CD8-positive, alpha-beta memory T cell (primary cell): ENCODE measurements at places on chromosomes 11 and 22. TPM values are rescaled to one million over a fixed set of nuclear protein-coding genes. Genes with fewer than 3 reads are reported as not detected.

DNA sequence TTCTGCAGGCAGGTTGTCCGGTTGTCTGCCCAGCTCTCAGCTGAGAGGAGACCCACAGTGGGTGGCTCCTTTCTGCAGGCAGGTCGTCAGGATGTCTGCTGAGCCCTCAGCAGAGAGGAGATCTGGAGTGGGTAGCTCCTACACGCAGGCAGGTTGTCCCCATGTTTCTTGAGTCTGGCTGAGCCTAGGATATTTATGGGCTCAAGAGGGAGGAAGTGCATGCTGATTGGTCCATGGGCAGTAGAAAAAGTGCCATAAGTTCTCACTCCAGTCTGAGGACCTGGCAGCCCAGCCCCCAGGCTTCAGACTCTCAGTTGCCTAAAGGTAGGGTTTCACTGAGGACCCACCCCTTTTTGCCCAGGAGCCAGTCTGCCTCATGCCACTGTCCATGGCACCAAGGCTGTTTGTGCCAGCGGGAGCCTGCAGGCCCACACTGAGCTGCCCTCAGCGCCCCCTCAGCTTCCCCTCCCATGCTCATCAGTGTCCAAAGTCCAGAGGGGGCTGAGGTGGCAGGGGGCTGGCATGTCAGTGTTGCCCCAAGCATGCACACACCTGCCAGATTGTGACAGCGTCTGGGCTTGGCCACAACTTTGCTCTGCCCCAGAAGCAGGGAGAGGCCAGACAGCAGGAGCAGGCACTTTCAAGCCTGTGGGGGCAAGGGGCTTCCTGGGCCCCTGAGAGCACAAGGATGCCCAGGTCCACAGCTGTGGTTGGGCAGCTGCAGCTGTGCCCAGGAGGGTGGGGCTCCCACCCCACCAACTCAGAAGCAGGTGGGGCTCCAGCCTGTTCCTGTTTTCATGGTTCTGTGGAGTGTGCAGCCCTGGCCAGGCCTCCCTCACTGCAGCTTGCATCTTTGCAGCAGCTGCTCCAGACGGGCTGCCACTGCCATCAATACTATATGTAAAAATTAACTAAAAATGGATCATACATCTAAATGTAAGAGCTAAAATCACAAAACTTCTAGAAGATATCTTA is 3.8 kb upstream of the RNF141 start:
- no peak for DNase-seq
- no peaks in the 10 kb centered on the region for H3K27me3 ChIP-seq
- H3K4me1 ChIP-seq = peaks cover 13% of the 10 kb centered on the region
- H3K4me3 ChIP-seq = no peak overlapping the region
- no peaks in the 10 kb centered on the region for H3K36me3 ChIP-seq
- H3K27ac ChIP-seq = no peak overlapping the region

- no peak overlapping the region for H3K27ac ChIP-seq
- DNase-seq = no peak
- H3K4me3 ChIP-seq = no peak overlapping the region
- H3K27me3 ChIP-seq = no peaks in the 10 kb centered on the region
Measured at GRCh38 chr22:46465793-46466192, 71.6 kb downstream of the CELSR1 start.

DNA sequence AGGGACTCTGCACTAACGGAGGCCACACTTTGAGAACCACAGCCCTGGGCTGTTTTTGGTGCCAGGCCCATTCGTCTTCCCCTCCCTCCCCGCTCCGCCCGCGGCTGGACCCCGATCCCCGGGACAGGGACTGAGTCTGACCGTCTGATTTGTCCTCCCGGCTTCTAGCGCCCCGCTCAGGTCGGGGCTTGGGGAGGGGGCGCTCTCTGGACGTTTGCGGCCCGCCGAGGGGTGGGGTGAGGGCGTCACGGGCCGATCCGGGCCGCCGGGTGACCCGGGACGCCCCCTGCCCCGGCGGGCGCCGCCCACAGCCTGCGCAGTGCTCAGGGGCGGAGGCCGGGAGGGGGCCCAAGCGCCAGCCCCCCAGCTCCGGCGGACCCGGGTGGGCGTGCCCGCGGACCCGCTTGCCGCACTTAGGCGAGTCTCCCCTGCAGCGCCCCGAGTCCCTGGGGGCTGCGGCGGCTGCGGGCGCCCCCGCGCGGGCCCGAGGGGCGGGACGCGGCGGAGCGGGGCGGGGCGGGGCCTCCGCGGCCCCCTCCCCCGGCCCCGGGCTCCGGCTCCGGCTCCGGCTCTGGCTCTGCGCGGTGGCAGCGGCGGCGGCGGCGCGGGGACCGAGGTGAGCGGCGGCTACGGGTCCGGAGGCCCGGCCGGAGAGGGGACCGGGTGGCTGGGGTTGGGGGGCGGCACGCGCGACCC is 33.7 kb upstream of the PRR5 start:
- DNase-seq = peak; percentile 73
- H3K36me3 ChIP-seq = no peaks in the 10 kb centered on the region
- H3K4me3 ChIP-seq = peak overlapping the region; percentile 56
- peak overlapping the region; percentile 85 for H3K27ac ChIP-seq
- peaks cover 83% of the 10 kb centered on the region for H3K4me1 ChIP-seq
- H3K27me3 ChIP-seq = no peaks in the 10 kb centered on the region

- H3K27ac ChIP-seq = no peak overlapping the region
- no peaks in the 10 kb centered on the region for H3K4me1 ChIP-seq
- peak; percentile 19 for DNase-seq
- no peaks in the 10 kb centered on the region for H3K27me3 ChIP-seq
Measured at GRCh38 chr22:44202261-44202789, 21.6 kb downstream of the PARVG start.

DNA sequence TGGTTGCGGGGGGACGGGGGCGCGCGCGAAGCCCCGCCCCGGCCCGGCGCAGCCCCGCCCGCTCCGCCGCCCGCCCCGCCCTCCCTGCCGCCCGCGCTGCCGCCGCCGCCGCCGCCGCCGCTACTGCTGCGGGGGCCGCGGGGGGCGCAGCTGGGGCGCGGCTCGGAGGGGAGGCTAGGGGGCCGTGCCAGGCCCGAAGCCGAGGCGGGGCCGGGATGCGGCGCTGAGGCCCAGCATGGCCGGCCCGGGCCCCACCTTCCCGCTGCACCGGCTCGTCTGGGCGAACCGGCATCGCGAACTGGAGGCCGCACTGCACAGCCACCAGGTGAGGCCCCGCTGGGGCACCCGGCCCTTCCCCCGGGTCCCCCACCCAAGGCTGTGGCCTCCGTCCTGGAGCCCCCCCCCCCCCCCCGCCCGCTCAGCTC is at the start of gene ANKRD13D:
Gene ANKRD13D (plus strand): TSS at position 78 of the 425 bp plus-strand sequence. CDS start 158 bp downstream, at position 236.
- no peak for DNase-seq
- H3K36me3 ChIP-seq = peaks cover 13% of the 10 kb centered on the region
- H3K27me3 ChIP-seq = no peaks in the 10 kb centered on the region

- no peak for DNase-seq
- H3K27me3 ChIP-seq = no peaks in the 10 kb centered on the region
- no peak within 1 kb of the TSS for H3K27ac ChIP-seq
- no peak within 1 kb of the TSS for H3K4me3 ChIP-seq
- peaks cover 27% of the 10 kb centered on the region for H3K4me1 ChIP-seq
Measured at GRCh38 chr11:58731819-58732218, at the start of gene GLYAT. Gene GLYAT (minus strand): TSS chr11:58731943. CDS start chr11:58724496, 7,447 bp downstream.

DNA sequence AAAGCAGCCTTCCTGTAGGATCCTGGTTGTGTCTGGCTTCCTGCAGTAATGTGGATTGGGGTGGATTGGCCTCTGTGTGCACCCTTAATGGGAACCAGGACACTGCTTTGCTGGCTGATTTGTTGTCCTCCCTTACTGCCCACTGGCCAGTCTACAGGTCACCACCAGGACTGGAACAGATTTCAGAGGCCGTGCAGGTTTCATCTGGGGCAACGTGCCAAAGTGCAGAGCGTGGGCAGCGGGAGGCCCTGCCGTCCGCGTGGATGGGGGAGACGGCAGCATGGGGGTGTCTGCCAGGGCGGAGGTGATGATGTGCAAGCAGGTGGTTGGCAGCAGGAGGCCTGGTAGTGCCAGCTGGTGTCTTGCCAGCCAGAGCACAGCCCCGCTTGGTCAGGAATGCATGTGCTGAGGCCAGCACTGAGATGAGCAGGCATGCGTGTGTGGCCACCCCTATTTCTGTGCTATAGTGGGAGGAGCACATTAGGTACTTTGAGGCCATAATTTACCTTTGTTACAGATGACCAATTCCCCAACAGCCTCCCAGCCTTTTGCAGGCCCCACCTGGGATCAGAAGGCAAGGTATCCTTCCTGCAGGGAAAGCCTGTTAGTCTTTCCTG is 24.3 kb downstream of the BCR start:
- H3K27ac ChIP-seq = no peak overlapping the region
- no peaks in the 10 kb centered on the region for H3K27me3 ChIP-seq
- no peak for DNase-seq
- no peaks in the 10 kb centered on the region for H3K4me1 ChIP-seq

GRCh38 chr11:124983674-124984511 is 29.9 kb downstream of the CCDC15 start:
- no peaks in the 10 kb centered on the region for H3K27me3 ChIP-seq
- H3K4me3 ChIP-seq = no peak overlapping the region
- H3K36me3 ChIP-seq = no peaks in the 10 kb centered on the region
- no peak for DNase-seq
- no peak overlapping the region for H3K27ac ChIP-seq

DNA sequence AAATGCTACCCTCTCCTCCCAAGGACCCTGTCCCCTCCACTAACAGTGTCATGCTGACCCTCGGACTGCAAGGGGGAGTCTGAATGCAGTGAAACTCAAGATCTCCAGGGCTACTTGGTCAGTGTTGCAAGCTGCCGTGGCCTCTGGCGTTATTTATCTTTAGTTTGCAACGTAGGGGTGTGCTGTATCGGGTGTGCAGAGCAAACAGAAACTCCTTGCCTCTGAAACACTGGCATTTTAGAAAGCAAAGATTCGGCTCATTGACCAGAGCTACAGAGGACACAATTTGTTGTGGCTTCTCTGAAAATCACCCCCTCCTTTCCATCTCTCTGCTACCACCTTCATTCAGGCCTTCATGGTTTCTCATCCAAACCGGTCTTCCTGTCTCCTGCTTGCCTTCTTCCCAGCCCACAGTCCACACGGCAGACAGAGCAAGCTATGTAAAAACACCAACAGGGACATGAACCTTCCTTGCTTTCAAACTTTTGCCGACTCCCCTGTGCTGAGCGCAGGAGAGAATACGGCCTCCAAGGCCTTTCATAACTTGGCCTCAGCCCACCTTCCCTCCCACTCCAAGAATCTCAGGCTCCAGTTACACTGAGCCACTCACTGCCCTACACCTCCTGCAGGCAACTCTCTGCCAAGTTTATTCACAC is 14.9 kb downstream of the FZD4 start:
- no peaks in the 10 kb centered on the region for H3K27me3 ChIP-seq
- H3K27ac ChIP-seq = peak overlapping the region; percentile 48
- no peaks in the 10 kb centered on the region for H3K36me3 ChIP-seq

- DNase-seq = no peak
- peaks cover 5% of the 10 kb centered on the region for H3K27me3 ChIP-seq
- H3K4me3 ChIP-seq = no peak overlapping the region
- no peaks in the 10 kb centered on the region for H3K4me1 ChIP-seq
- no peak overlapping the region for H3K27ac ChIP-seq
- no peaks in the 10 kb centered on the region for H3K36me3 ChIP-seq
Measured at GRCh38 chr11:120112174-120112796, 25.6 kb downstream of the TRIM29 start.

DNA sequence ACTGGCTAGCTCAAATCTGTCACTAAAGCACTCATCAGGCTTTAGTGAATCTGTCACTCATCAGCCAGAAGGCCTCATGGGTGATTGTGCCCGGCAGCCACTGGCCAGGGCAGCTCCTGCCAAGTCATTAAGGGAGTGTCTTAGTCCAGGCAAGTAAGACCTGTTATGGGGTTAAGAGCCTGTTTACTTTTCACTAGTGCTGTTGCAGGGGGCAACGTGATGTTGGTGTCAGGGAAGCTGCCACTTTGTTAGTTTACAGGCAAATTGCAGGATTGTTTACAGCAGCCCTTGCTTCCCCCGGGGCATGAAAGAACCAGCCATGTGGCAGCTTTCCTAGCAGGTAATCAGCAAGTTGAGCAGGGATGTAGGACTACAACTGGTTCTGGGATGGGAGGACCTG is 155.6 kb upstream of the NCAM1 start:
- no peak for DNase-seq
- no peaks in the 10 kb centered on the region for H3K4me1 ChIP-seq
- no peak overlapping the region for H3K4me3 ChIP-seq
- H3K36me3 ChIP-seq = no peaks in the 10 kb centered on the region

DNA sequence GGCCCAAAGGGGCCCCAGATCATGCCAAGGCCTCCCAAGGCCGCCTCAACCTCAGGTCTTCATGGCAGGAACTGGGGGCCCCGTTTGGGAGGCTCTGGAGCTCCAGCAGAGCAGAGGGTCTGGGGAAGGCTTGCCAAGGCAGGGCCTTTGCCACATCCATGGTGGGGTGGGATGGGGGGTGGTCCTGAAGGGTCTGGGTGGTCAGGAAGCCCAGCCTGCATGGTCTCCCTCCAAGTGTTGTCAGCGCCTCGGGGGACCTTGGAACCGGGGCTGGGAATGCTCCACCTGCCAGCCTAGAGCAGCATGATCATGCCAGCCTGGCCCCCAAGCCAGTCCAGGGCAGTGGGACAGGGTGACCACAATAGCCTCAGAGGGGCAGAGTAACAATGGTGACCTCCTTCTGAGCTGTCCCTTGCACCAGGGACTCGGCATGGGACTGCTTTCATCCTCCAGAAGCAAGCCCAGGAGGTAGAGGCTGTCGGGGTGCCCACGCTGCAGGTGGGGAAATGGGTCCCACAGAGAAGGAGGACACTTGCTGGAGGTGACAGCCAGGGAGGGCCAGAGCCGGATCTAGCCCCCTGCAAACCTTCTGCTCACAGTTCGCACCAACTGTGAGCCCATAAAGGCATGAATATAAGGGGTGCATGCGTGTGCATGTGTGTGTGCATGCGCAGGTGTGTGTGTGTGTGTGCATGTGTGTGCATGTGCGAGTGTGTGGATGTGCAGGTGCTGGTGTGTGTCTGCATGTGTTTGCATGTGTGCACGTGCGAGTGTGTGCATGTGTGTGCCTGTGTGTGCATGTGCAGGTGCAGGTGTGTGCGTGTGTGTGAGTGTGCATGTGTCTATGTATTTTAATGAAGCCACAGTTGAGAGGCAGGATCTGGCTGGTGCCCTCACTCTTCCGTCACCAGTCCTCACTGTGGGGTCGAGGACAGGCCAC is 63.8 kb downstream of the MYEOV start:
- H3K27ac ChIP-seq = no peak overlapping the region
- DNase-seq = no peak
- H3K36me3 ChIP-seq = no peaks in the 10 kb centered on the region
- no peak overlapping the region for H3K4me3 ChIP-seq
- no peaks in the 10 kb centered on the region for H3K27me3 ChIP-seq

DNA sequence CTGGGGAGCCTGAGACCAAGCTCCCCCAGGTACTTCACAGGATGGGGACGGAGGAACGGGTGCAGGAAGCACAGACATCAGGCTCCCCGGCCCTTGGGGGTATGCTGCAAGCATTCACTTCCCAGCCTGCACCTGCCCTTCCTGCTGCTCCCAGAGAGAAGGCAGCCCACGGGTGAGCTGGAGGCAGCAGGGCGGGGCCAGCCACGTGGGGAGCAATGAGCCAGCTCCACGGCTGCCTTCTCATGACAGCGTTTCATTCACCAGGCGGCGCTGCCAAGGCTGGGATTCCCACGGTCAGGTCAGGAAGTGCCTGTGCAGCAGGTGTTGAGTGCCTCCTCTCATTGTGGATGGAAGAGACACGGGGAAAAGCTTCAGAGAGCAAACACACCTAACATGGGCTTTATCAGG is 14.5 kb upstream of the PHLDA2 start:
- H3K4me3 ChIP-seq = no peak overlapping the region
- H3K4me1 ChIP-seq = peaks cover 20% of the 10 kb centered on the region
- peaks cover 15% of the 10 kb centered on the region for H3K36me3 ChIP-seq
- H3K27me3 ChIP-seq = no peaks in the 10 kb centered on the region
- DNase-seq = no peak
- H3K27ac ChIP-seq = no peak overlapping the region

Gene IL17REL
- 0.29 TPM for total RNA-seq

Gene RNF141
- total RNA-seq = 19.6 TPM

Gene CSRP3
- total RNA-seq = not detected

Gene MYBPC3
- not detected for total RNA-seq

Gene BET1L
- 38.5 TPM for total RNA-seq

Gene EXPH5
- 0.85 TPM for total RNA-seq

Gene SLC22A8
- total RNA-seq = not detected
